T-helper 22 cell (primary cell): ENCODE measurements at places on chromosomes 11 and 22.
A peak's percentile ranks its signal among the peaks of the same experiment; 100 is the strongest.

- no peak for DNase-seq
Measured at GRCh38 chr11:79117488-79117887, 323.3 kb downstream of the TENM4 start.

- no peak for DNase-seq
Measured at GRCh38 chr11:87501388-87501787, 463.7 kb downstream of the TMEM135 start.

GRCh38 chr11:39165021-39165420, 2294.4 kb downstream of the LRRC4C start:
- no peak for DNase-seq

- DNase-seq, result peak; percentile 52
Measured at GRCh38 chr11:2151500-2152257, 9.3 kb downstream of the INS start.

- DNase-seq, result no peak
Measured at GRCh38 chr11:123564221-123564620, 90.2 kb downstream of the SCN3B start.

GRCh38 chr22:44276706-44277356, 35.9 kb downstream of the SHISAL1 start:
- no peak for DNase-seq

DNA sequence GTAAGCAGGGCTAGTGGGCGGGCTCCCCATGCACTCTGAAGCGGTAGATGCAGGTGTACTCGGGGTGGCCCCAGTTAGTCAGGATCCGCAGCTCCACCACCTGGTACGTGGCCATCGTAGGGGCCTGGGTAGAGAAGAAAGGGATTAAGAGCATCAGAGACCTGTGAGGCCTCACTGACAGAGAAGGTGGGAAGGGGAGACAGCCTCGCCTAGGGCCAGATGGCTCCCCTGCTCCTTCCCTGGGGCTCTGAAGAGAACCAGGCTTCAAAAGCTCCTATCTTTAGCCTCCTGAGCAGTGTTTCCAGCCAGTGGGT, 19.6 kb downstream of the SUN2 start:
- DNase-seq, result no peak

DNA sequence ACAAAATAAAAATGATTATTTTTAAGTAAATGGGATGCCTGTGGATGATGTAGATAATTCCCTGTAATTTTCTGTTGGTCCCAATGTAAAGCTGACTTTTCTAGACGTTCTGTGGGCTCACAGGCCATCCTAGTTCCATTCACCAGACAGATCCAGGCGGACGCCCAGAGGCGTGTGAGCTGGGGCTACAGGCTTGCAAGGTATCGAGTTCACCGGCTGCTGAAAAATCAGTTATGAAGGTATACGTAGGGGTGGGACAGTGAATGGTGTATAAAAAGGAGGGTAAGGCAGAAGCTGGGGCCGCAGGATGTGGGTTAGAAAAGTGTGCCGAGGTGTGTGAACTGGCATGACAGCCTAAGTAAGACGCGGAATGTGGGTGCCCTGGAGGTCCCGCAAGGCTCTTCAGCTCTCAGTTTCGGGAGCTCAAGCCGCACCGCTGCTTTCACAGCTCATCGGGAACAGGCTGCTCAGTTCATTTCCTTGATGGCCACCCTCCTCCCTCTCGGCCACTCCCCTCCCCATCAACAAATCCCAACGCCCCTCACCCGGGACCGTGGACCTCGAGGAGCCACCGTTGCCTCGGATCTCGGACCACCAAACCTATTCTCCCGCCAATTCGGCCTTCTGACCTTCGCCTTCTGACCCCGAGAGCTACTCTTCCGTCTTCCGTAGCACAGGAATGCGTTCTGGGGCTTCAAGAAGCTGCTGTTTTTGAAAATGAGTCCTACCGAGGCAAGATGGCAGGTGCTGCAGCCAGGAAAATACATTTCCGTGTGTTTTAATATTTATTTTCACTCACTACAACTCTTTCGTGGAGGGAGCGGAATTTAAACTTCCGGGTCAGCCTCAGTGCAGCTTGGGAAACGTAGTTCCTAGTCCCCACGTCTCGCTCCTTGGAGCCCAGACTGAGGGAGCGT, at the start of gene XNDC1N:
TSS of gene XNDC1N (minus strand) at position 775 of the 917 bp plus-strand sequence. CDS start 5,241 bp downstream, outside the sequence.
- peak; percentile 68 for DNase-seq

DNA sequence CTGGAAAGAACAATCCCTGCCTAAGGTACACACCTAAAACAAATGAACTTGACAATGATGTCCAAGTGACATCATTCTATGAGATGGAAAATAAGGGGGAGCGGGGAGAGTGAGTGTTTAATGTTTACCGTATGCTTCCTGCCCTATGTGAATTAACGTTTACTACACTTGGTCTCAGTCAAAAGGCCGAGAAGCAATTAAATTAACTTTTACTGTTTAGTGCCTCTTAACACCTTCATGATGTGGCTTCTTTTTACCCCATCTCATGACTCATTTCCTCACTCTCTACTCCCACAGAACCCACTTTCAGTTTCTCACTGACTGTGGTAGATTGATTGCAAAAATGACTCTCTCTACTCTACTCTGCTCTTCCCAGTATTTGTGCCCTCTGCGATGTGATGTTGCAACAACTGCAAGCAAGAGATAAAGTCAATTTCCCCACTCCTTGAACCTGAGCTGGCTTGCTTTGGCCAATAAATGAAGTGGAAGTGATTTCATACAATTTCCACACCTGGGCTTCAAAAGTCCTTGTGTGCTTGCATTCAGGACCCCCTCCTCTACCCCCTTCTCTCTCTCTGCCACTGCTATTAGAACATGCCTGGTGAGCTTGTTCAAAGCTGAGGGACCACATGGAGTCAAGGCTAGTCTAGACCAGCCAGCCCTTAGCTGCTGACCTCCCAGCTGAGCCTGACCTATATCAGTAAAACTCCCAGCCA, 11.6 kb upstream of the ALKBH3 start:
- DNase-seq, result no peak

DNA sequence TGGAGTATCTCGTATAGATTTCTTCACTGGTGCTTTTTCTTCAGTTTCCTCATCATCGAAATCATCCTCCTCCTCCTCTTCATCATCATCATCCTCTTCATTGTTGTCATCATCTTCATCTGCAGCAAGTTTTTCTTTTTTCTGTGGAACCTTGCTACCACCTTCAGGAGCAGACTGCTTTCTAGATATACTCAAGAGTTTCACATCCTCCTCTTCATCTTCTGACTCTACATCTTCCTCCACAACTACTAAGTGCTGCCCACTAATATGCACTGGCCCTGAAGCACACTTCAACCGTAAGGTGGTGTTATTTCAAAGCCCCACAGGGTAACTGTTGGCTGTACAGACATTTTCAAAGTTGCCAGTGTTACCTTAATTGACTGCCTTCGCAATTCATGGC, 17.1 kb downstream of the OR2AT4 start:
- no peak for DNase-seq

DNA sequence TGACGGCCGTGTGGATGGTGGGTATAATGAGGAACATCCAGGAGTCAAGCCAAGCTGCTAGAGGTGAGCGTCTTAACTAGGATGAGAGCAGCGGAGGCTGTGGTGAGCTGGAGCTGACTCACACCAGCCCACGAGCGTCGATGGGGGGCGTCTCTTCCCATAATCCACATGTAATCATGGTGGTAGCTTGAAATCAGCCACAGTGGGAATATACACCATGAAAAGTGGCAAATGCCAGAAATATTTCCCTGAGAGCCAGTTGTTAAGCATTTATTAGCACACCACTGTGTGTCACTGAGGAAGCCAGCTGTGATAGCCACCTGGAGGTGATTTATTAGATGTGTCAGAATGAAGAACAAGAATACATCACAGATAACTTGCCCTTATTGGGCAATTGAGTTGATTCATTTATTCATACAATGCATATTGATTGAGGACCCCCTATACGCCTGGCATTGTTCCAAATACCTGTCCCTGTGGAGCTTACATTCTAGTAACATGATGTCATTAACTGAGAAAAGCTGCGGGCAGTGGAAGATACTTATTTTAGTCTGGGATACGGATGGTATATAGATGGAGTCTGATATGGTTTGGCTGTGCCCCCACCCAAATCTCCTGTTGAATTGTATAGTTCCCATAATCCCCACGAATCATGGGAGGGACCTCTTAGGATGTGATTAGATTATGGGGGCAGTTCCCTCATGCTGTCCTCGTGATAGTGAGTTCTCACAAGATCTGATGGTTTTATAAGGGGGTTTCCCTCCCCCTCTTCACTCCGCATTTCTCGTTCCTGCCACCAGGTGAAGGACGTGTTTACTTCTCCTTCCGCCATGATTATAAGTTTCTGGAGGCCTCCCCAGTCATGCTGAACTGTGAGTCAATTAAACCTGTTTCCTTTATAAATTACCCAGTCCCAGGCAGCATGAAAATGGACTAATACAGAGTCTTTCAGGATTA, 473.4 kb downstream of the METTL15 start:
- DNase-seq, result no peak
